M059J (cell line): ENCODE measurements at places on chromosomes 6 and 20. TPM values are rescaled to one million over a fixed set of nuclear protein-coding genes. Genes with fewer than 3 reads are reported as not detected.

Gene SIRPA
- total RNA-seq = 25.1 and 42.4 TPM in 2 replicates

Gene SLC4A11
- 0.54 and 1.2 TPM in 2 replicates for total RNA-seq

Gene HLA-DQB2
- not detected in 2 replicates for total RNA-seq

Gene CNR1
- total RNA-seq = 0.64 and 1.7 TPM in 2 replicates

Gene BPI
- total RNA-seq = 0.91 and 1.5 TPM in 2 replicates

Gene ZC2HC1B
- not detected in 2 replicates for total RNA-seq

Gene SLC52A3
- 0.57 and 1.3 TPM in 2 replicates for total RNA-seq

Gene MYO6
- total RNA-seq = 2.2 and 8.2 TPM in 2 replicates

Gene ZSCAN12
- 4.1 and 6.3 TPM in 2 replicates for total RNA-seq
